ENCODE measurements at places on chromosomes 5 and 9. TPM values are rescaled to one million over a fixed set of nuclear protein-coding genes. Genes with fewer than 3 reads are reported as not detected.

Gene CTXN3
- not detected for total RNA-seq

Gene ARID3C
- 0.51 TPM for total RNA-seq

Gene FBN2
- 0.79 TPM for total RNA-seq

Gene EFCAB9
- total RNA-seq: not detected

Gene DEPDC1B
- total RNA-seq: 6.8 TPM

Gene WDR38
- total RNA-seq: not detected

Gene OR1Q1
- not detected for total RNA-seq

Gene SCGB3A2
- total RNA-seq: not detected
